Central memory CD4-positive, alpha-beta T cell (primary cell): ENCODE measurements at places on chromosomes 1 and 21.

DNA sequence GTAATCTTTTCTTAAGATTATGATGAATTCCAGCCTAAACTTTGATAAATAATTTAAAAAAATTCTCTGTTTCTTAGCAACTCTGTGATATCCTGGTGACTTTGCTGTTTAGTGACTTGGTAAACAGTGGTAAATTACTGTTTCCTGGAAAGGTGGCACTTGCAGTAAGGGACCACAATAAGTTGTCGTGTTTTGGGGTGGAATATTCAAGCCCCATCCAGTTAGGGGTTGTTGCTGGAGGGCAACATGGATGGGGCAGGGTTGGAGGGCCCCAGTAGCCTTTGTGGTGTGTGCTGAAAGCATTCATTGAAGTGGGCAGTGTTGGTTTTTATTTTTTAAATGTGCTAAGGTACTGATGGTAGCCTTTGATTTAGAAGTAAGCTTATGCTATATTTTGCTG is 30.3 kb downstream of the PRDM2 start:
- peak; percentile 43 for DNase-seq

DNA sequence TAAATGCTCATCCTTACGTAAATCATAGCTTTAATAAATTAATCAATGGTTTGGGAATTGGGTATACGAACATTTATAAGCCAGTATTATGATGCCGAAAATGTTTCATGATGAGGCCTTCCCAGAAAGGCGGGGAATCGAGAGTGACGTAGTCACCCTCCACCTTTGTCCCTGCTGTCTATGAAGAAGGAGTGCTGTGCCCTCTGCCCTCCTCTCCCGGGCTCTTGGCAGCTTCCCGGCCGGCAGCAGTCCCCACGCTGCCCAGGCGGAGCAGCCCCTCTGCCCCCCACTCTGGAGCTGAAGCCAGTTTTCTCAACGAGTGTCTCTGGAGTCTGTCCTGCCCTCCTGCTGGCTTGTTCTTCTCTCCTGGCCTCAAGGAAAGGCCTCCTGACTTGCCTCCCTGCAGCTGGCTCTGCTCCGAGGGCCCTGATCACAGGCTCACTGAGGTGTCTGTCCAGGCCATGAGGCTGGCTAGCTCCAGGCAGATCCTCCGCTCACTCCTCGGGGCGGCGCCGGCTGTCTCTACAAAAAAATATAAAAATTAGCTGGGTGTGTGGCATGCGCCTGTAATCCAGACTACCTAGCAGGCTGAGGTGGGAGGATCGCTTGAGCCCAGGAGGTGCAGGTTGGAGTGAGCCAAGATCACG is 150.7 kb upstream of the COL6A1 start:
- DNase-seq = no peak

DNA sequence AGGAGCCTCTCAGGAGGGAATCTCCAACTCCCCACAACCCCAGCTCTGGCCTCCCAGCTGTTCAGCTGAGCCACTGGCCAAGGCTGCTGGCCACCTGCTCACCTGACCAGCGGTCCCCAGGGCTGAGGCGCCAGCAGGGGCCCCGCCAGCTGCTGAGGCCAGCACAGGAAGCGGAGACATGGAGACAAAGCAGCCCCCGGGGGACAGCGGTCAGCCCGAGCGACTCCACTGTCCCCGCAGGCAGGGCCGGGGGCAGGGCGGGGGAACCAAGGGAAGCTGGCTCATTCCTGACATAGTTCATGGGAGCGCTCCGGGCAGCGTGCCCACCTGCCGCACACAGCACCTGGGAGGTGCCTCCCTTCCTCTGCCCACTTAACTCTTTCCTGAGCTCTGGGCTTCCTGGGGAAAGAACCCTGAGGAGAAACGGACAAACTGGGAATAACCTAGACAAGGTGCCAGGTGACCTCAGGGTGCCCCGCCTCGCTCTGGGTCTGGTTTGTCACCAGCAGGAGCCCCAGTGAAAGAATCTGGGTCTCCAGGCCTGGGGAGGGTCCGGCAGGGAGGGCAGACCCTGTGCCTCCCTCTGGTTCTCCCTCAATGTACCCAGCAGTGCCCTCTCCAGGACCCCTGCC is 10.7 kb downstream of the EPHA2 start:
- DNase-seq = no peak

DNA sequence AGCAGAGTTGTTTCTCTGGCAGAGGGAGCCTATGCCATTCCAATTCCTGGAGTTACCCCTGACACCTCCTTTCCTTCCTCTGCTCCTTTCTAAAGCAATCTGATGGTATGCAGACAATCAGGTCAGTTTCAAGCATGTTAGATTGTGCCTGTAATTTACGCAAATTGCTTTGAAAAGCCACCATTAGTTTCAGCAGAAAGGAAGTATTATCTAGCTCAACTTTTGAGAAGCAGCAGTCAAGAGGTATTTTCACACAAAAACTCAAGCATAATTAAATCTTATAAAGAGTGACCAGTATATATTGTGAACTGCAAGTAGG is 2.2 kb downstream of the ERRFI1 start:
- DNase-seq = no peak

- no peak for DNase-seq
Observed at GRCh38 chr1:177174921-177175634, 4.3 kb downstream of the BRINP2 start.

GRCh38 chr1:111930356-111930755 is 59.1 kb downstream of the KCND3 start:
- no peak for DNase-seq

DNA sequence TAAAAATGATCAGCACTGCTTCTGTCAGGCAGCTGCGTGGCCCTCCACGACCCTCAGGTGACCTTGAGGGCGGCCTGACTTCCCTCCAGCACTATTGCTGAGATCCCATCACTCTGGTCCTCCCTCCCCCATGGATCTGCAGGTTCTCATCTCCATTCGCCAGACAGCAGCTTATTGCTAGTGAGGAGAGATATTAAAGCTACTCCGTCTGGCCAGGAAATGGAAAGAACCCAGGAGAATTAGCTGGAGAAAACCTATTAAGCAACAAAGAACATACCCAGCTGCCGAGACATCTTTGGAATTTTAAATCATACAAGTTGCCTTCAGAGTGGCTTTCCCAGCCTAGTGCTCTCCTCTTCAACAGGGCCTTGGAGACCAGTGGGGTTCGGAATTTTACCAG is 25.7 kb upstream of the KCNN3 start:
- no peak for DNase-seq

GRCh38 chr1:160489513-160490261 is 33.4 kb downstream of the SLAMF6 start:
- DNase-seq = no peak

- no peak for DNase-seq
Observed at GRCh38 chr1:8421721-8422120, 103.8 kb downstream of the SLC45A1 start.

- DNase-seq = no peak
Observed at GRCh38 chr1:242004751-242005495, 6.0 kb upstream of the MAP1LC3C start.

DNA sequence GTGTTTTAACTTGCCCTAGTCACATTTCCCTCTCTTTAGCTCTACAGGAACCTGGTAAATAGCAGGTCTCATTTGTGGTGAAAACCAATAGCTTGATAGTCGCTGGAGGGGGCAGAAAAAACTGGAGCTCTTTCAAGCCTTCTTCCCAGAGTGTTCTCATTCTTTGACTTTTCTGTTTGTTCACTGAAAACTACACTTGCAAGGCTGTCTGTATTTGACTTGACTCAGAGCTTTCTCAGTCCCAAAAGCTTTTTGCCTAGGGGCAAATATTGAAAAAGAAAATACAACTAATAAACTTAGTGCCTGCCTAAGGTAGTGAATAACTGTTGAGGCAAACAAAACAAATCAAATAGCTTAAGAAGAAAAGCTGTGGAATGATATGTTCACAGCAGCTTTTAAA is 217.1 kb upstream of the CHRM3 start:
- no peak for DNase-seq

- DNase-seq = no peak
Observed at GRCh38 chr1:993379-993995, 6.4 kb downstream of the HES4 start.

DNA sequence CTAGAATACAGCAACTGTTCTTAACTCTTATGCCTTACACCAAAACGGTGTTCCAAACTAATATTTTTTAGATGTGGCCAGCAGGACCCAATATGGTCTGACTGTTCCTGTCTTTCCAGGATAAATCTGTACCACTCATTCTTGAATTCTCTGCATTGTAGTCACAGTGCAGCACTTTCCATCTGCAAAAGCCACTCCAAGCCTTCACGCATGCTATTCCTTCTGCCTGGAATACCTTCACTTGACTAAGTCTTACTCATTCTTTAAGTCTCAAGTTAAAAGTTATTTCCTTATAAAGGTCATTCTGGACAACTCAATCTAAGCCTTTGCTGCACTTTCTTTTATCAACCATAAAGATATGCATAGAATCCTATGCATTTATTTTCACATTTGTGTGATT is 1194.5 kb downstream of the PLA2G4A start:
- DNase-seq = no peak

DNA sequence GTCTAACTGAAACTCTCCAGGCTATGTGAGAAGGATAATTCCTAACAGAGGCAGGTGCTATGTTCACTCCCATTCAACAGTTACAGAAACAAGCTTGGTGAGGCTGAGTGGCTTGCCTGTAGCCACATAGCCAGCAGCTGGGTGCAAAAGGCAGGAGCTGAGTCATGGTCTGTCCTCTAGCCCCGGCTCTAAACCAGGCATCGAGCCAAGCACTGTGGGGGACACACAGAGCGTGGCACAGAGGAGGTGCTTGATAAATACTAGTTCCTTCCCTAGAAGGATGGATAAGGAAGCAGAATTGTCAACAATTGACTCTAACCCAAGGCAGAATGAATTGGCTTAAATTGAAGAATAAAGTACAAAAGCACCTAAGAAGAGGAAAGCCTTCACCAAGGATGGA is 10.4 kb upstream of the KCNA2 start:
- DNase-seq = no peak

GRCh38 chr21:44454747-44455523 is at the start of gene LRRC3:
Gene LRRC3 (plus strand): TSS chr21:44455510. CDS start chr21:44456645, 1,135 bp downstream.
- DNase-seq = peak; percentile 73

- DNase-seq = no peak
Observed at GRCh38 chr1:25197235-25197975, 34.9 kb downstream of the SYF2 start.

GRCh38 chr1:12380326-12381249 is 150.8 kb downstream of the VPS13D start:
- DNase-seq = no peak

DNA sequence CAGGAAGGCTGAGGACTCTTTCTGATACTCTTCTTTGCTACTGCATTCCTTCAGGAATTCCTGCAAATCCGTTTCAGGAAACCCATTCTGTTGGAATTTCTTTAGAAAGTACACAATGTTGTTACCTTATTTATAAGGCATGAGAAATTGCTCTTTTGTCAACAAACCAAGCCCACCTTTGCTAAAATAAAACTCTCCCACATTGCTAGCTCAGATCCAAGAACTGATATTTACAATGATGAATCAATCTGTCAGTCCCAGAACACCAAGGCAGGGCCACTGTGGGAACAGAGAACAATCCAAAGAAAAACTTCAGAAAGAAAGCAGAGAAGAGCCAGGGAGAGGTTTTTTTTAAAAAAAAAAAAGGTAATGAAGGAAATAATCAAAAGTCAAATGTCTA is 36.6 kb upstream of the LPAR3 start:
- no peak for DNase-seq

GRCh38 chr21:35475762-35476161 is 426.7 kb upstream of the RUNX1 start:
- no peak for DNase-seq

DNA sequence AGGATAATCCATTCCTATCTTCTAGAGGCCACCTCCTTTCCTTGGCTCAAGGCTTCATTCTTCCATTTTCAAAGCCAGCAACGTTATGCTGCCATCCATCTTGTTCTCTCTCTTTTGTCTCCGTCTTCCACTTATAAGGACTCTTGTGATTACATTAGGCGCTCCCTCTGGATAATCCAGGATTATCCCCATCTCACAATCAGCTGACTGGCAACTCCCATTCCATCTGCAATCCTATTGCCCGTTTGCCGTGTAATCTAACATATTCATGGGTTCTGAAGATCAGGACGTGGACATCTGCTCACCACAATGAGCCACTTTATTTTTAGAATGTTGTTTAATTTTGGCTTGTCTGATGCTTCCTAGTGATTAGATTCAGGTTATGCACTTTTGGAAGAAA is 89.3 kb downstream of the EBNA1BP2 start:
- DNase-seq = no peak

DNA sequence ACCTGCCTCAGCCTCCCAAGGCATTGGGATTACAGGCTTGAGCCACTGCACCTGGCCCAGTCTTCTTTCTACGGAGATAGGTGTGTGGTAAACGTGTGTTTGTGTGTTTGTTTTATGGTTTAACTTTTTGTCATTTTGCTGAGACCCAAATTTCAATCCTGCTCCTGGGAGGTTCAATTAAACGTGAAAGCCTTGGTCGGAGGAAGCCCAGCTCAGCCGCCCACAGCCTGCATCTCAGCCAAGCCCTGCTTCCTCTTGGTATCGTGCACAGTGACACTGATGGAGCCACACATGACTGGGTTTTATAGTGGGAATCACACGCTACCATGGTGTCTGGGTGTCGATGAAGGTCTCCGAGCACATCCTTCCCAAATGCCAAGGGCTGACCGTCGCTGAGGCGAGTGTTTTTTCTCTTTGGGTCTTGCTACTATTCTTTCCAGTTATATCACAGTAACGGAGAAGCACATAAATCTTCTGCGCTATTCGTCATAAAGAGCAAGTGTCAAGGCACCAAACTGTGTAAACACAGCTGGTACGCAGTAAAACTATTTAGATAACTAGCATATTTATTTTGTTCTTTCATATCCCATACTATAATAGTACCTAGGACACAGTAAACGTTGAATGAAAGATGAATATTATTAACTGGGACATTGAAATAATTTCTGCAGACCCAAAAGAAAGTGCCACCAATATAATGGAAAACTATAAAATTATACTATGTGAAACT is 39.3 kb downstream of the HLCS start:
- no peak for DNase-seq

DNA sequence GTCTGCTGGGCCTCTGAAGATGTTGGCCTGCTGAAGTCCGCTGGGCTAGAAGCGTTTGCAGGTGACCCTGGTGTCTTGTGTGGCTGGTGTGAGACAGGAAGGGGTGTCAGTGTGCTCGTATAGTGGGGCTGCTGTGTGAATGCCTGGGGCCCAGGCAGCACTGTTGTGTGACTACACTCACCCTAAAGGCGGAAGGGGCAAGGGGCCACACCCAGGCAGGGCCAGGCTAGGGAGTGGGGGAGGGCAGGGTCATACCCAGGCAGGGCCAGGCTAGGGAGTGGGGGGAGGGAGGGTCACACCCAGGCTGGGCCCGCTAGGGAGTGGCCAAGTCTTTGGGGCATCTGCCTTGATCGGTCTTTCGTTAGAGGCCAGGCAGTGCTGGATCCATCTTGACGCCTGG is 25.0 kb downstream of the PDXK start:
- DNase-seq = no peak
